Esophagus squamous epithelium (tissue), 5 donors: ENCODE measurements at places on chromosomes 11 and 22.

DNA sequence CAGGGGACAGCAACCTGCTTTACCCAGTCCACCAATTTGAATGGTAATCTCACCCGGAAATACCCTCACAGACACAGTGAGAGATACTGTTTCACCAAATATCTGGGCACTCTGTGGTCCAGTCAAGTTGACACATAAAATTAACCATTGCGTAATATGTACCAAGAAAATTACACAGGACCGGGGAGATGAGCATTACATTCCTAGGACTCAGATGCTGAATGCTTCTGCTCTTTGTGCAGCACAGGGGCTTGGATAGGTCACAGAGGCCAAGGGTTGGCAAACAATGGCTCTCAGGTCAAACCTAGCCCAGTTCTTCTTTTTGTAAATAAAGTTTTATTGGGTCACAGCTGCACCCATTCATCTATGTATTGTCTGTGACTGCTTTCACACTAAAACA is 557.2 kb downstream of the MN1 start:
- DNase-seq: no peak

DNA sequence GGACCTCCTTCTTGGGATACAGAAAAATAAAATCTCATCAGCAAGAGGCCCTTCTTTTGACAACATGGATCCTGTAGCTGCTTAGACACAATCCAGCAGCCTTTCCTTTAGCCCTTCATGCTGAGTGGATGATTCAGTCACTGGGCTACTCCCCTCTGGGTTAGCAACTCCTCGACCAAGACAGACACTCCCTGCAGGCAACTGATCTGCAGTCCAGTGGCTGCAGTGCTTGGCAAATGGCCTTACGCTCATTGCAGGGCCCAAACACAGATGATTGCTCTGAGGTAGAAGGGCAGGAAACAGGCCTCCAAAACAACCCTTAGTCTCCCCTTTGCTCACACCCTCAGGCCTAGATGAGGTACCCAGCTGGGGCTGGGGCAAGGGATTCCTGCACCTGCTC is 73.2 kb upstream of the OPCML start:
- no peak for DNase-seq

DNA sequence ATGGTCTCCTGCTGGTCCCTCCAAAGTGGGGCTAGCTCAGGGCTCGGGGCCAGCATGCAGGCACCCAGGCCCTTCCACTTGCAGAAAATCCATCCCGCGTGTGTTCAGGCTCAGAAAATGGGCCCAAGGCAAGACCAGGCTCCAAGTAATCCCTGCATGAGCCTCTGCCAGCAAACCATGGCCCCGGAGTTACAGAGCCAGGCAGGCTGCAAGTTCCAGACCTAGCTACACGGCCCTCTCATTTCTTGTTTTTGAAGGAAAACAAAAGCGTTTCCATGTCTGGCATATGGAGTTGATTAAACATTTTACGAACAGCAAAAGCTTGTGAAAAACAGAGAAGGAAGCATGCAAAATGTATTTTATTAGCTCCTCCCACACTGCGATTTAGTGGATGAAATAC is 29.7 kb downstream of the KIAA0930 start:
- DNase-seq: no peak

GRCh38 chr22:30827646-30828045 is 133.0 kb downstream of the OSBP2 start:
- DNase-seq: no peak

DNA sequence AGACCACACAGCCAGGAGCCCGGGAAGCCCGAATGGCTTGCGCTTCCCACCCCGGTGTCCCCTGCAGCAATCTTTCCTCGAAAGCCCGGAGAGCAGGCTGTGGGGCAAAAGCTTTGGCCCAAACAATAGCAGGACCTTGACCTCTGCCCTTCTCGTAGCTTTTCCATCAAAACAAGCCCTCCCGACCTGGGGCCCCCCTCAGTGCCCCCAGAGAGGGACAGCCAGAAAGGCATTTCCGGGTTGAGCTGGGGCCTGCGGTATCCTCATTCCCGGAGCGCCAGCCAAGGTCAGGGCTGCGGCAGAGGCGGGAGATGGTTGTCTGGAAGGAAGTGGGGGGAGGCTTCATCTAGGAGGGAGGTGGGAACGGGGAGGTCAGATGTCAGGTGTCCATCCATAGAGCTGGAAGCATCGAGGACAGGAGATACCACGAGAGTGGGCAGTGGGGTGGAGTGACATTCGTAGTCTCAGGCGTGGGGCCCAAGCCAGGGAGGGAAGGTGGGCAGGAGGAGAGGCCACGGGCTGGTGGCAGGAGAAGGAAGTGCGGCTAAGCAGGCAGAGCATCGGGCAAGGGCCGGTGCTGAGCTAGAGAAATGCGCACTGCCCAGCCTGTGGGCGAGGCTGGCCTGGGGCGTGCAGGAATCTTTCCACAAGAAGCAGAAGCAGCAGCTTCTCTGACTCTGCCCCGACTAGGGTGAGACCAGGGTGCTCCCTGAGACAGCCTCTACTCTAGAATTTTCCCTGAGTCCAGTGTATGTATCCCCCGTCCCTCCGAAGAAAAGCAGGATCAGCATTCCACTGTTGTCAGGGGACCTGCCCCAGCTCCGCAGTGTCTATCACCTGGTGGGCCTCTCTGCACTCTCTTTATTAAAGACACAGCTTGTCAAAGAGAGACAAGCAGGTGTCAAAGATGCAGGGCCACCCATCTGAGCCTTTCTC is 14.3 kb downstream of the PDGFB start:
- DNase-seq: no peak

- DNase-seq: no peak
Measured at GRCh38 chr22:39773976-39774539, 119.5 kb downstream of the ENTHD1 start.
